Endothelial cell of umbilical vein (primary cell): ENCODE measurements at places on chromosomes 2 and 18. TPM values are rescaled to one million over a fixed set of nuclear protein-coding genes. Genes with fewer than 3 reads are reported as not detected.

DNA sequence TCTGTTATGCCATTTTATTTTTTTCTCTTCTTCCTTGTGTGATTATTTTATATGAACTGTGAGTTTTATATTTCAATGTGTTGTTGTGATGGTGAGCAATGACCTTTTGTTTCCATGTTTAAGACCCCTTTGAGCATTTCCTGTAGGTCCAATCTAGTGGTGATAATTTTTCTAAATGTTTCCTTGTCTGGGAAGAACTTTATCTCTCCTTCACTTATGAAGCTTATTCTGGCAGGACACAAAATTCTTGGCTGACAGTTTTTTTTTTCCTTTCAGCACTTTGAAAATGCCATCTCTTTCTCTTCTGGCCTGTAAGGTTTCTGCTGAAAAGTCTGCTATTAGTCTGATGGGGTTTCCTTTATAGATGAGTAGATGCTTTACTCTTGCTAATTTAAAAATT is 53.2 kb downstream of the G6PC2 start:
- no peak for DNase-seq

GRCh38 chr2:50720697-50721315 is 311.1 kb downstream of the NRXN1 start:
- DNase-seq: no peak

DNA sequence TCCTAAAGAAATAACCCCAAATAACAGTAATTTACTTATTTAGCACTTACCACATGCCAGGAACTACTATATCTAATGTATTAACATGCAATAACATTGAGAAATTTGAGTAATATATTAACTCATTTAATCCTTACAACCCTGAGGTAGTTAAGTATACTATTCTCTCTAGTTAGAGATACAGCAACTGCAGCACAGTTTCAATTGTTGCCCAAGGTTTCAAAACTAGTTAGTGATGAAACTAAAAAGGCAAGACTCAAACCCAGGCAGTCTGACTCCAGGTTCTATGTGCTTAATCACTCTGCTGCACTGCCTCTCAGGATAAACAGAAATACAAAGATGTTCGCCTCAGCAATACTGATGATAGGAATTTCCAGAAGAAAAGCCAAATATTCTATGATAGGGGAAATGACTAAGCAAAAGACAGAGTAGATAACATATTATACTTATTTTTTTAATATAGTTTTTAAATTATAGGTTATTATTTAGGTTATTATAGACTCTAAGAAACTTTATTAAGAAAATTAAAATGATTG is 88.0 kb downstream of the SS18 start:
- peak; percentile 29 for DNase-seq

- DNase-seq: no peak
These were observed 40.6 kb downstream of the SDC1 start for GRCh38 chr2:20184067-20184938.

DNA sequence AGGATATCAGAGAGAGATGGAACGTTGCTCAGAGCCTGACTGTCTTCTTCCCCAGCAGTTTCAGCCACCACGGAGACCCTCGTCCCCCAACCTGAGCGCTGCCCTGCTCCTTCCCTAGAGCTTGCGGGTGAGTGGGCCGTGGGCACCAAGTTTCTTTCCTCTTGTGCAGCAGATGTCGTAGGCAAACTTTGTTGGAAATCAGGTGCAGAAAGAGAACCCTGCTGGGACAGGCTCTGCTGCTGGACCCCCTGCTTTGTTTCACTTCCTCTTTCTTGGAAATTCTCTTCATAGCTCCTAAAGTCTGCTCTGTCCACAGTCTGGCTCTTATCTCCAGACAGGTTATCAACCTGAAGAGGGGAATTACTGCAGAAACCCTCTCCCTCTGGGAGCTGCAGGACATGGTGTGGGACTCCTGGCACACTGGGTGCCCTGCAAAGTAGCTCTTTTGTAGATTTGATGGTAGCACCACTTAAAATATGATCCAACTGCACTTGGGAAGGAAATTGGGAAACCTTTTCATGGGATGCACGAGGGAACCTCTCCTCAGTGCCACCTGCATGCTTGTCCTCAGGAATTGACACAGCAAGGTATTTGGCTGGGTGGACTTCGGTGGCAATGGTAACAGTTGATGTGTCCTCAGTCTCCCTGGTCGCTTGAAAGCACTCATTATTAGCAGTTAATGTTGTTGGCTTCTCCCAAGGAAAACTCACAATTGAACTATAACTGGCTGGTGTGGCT is 92.2 kb downstream of the ALPK2 start:
- DNase-seq: no peak

DNA sequence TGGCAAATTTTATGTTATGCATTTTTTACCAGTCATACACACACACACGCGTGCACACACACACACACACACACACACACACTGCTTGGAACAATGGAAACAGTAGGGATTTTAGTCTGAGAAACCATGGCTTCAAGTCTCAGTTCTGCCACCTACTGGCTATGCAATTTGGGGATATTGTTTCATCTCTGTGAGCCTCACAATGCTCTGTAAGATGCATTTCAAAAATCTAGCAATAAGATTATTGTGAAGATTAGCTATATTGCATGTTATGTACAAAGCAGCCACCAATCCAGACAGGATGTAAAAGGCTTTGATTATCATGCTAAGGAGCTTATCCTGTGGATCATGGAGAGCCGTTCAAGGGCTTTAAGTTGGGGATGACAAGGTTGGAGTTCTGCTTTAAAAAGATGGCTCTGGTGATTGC is 401.4 kb downstream of the NBAS start:
- peak; percentile 55 for DNase-seq

DNA sequence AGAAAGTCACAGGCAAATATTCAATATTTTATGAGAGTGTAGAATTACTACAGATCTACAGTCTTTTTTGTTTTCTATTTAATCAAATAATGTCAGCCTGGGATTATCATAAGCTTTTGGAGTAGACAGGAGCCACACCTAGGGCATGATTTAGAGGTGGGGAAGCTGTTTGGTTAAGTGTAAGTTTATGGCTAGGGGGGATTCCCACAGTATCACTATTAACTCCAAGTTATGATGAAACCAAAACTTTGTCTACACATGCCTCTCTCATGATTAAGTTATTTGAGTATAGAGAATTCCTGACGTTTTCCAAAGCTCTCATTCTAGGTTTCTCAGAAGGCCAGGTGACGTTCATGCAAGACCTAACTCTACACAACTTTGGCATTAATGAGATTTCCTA is 2.1 kb downstream of the SERPINB10 start:
- DNase-seq: no peak

DNA sequence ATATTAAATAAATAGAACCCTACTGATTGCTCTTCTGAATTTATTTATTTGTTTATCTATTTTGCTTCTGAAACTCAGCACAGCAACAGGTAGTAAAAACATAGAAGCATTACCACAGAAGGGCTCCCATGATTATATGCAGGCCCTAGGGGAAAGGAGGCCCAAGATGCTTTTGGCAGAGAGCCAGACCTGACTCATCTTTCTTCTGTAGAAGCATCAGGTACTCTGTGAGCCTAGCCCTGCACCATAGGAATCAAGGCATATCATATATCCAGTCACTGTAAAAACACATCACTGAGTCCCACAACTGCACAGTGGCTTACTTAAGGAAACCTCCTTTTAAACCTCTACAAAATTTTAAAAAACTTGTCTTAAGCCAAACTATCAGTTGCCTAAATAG is 1.8 kb downstream of the SCN9A start:
- DNase-seq: no peak

DNA sequence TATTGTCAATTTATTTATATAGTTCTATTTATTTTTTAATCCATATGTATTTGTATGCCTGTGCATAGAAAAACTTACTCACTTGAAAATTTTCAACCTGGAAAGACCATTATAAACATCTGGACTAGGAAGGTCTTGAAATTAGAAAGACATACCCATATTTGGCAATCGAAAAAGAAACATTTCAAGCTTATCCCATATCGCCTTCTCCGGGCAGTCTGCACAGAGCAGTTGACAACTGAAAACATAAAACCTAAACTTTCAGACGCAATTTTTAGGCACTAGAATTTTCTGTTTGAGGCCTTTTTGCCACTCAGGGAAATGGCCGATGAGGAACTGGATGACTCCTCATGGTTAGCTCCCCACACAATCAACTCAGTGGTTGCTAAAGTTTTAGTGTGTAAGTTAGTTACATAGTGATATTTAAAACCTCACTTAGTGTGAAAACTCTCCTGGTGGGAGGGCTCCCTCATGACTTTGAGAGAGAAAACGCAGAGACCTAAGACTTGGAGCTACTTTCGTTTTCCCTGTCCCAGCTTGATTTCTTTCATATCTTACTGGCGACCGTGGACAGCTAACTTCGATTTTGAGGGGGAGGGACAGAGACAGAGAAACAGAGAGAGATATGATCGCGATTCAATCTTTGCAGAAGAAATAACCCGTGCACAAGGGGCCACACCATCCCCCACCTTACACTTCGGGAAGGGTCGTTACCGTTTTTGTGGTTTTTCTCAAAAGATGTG is 3.2 kb upstream of the HOXD12 start:
- DNase-seq: peak; percentile 46

DNA sequence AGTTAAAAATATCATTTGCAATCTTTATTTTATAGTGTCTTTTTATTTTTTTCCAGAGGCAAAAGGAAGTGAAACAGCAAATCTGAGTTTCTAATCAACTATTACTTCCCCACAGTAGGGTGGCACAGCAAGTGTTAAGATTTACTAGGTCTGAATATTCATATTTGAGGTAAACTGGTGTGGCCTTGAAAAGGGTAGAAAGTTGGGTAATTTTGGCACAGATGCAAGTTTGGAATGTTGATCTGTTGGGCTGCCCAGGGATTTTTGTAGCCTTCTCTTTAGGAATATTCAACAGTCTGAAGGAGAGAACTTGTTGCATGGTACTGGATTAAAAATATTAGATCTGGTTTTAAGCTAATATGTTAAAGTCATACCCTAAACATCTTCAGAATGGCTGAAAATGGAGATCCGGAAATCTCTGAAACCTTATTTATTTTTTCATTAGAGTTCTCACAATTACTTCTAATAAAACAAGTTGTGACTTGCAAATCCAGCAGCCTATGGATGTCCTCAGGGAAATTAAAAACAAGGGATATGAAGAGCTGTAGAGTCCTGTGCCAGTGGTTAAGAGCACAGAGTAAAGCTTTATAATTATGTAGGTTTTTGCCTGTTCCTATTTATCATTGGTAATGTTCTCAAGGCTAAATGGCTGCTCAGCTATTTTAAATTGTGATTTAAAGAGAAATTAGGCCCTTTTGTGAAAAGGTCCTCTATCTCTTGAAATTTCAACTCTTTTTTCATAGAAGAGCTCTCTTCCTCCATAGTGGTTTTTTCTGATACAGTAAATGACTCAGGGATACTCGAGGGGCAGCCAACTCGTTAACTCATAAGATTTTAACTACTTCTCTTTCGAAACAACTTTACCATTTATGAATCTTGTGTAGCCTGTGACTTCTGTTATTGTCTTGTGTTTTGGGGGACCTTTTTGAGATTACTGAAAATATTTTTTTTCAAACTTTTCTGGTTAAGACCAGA is 11.0 kb downstream of the TANK start:
- no peak for DNase-seq

Gene RAB11FIP5
- polyA plus RNA-seq: 32.4 and 36.6 TPM in 2 replicates

Gene LYPD1
- 105 and 121 TPM in 2 replicates for polyA plus RNA-seq
